ENCODE measurements at places on chromosomes 13 and 19.

DNA sequence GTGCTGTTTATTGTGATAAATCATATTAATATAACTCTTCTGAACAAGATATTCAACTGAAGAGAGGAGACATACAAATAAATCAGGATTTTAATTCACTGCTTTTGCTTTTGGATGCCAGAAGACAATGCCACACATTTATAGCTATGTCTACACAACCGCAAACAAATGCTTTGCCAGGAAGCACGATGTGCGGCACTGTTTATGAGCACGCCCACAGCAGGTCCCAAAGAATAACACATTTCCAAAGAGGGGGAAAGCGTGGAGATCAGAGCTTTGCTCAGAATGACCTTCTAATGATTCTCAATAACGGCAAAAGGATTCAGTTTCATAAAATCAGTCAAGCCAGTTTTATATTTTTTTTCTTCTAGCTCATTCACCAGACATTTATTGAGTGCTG is 16.7 kb downstream of the FAM216B start:
- no peak for DNase-seq

DNA sequence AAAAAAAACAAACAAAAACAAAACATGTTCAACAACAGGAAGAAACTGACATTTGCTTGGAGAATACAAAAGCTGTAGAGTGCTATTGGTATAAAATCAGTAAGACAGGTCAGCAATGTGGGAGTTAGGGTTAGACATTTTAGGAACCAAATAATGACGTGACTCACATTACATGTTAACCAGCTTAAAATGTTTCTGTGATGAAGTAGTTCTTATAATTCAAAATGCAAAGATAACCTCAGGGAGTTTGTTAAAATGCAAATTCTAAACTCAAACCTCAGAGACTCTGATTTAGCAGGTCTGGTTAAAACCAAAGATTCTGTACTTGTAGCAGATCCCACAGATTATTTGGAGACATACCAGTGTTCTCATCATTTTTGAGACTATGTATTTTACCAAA is 549.4 kb upstream of the SLITRK1 start:
- no peak for DNase-seq

GRCh38 chr19:50803633-50804419 is 13.6 kb downstream of the ACP4 start:
- no peak for DNase-seq

DNA sequence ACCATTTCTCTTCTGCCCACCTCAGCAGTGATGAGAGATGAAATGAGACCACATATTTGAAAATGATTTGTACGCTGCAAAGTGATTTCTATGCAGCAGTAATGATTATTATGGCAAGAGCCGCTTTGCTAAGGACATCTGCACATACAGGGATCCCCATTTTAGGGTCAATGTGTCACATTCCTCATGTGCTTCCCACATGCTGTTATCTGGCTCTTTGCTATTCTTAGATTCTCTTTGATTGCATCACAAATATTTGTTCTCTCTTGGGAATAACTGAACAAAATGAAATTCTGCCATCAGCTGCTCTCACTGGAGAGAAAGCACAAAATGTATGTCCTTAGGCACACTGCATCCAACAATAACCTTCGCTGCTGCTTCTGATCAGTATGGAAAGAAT is 209.5 kb upstream of the IPO5 start:
- no peak for DNase-seq

- no peak for DNase-seq
Observed at GRCh38 chr19:19181488-19181998, 10.4 kb downstream of the BORCS8 start.

DNA sequence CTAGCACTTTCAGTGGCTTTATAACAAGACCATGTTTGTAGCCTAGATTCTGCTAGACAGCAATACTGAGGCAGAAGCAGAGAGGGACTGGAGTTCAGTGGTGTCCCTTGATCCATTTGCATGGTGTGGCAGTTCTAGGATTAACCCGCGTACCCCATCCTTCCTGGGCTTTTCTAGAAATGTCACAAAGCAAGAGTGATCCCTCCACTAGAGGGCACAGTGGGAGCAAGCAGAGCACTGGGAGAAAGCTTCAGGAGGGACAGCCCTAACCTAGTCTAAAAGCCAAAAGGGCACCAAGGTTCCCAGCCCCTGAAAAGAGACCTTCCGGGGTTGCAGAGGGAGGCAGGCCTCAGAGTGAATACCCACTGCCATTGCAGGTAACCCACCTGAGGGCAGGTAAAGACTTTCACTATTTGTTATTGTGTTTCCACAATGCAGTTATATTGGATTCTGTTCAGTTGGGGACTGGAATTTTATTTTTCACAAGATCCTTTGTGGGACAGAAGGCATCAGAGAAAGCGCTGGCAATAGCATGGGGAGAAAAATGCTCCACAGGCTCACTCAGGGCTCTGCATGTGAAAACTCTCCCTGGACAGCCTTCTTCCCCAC is 170.6 kb downstream of the FLT1 start:
- peak; percentile 20 for DNase-seq

DNA sequence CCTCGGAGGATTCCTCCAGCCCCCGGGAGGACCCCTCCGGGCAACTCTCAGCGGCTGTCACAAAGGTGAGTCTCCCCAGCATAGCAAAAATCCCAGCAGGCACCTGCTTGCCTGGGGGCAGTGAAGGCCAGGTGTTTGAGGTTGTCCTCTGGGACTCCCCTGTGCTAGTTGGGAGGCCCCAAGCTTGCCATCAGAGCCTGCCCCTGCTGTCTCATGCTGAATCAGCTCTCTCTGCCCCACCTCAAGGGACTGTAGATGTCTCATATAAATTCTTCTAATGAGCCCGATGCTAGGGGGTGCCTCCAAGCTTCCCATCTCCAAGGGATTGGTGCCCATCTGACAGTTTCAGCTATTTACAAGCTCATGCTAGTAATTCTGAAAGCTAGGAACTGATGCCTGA is 53.6 kb downstream of the NWD1 start:
- DNase-seq = no peak

- DNase-seq = no peak
Observed at GRCh38 chr13:97057176-97057575, 62.9 kb upstream of the OXGR1 start.

DNA sequence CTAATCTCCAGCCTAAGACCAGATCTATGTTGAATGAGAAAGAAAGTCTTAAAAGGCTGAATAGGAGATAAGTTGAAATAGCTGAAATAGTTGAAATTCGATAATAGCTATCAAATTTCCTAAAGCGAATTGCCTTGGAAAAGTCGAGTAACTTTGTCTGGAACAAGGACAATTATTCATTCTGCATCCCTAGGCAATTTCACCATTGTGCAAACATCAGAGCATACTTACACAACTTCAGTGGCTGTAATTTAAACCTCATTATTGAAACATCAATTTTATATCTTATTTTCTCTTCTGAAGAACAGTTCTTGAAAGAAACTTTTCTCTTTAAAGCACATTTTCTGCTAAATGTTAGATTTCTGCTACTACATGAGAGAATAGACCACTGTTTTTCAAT is 13.6 kb downstream of the TNFSF13B start:
- DNase-seq = no peak

GRCh38 chr13:112142401-112142930 is 75.5 kb downstream of the SOX1 start:
- no peak for DNase-seq

DNA sequence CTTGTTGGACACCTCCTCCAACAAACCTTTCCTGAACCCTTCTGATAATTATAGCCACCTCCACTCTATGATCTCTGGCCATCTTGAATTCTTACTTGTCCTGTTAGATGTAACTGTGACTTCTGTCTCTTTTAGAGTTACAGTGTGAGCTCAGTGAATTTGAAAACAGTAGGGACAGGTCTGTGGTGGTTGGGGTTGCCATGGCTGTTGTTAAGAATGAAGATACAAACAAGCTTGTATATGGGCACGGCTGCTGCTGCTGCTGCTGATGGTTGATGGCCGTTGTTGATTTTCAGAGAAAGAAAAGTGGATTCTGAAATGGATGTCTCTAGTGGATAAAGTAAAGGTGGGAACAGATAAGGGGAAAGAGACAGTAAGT is 101.5 kb downstream of the STARD13 start:
- no peak for DNase-seq

DNA sequence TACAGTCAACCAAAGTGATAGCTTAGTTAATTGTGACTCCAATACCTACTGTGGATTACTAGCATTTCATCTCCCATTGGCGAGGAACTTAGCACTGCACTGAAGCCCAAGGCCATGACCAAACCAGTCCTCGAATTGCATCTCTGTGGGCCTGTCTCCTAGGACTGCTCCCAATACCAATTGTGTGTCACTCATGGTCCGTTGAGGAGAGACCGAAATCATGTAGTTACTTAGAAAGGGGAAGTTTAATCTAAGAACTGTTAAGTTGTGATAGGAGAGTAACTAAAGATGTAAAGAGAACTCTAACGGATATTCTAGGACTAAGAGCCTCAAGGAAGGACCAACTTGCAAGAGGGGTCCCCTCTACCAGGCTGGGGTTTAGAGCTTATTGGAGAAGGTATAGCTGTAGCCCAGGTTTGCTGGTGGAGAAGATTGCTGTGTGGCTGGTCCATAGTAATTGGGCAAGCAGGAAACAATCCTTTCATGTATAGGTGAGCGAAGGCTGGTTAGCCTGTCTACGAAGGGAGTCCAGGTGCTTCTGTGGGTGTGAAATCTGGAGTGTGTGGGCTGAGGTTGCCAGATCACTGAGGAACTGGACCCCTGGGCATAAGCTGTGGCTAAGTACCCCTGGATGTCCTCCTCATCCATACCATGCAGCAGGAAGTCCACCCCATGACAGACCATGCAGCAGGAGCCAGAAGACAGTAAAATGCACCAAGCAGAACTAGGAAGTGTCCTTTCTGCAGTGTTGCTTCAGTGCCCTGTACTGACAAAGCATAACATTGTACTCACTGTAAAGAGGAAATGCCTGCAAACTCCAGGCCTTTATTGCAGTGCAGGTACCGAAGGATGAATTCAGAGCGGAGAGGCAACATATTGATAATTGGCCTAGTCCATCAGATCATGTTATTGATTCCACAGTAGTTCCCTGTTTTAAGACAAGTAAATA is 30.8 kb downstream of the DNAJC3 start:
- DNase-seq = no peak

GRCh38 chr13:73778242-73778864 is 355.9 kb downstream of the KLF12 start:
- DNase-seq = no peak

GRCh38 chr13:50171590-50172282 is 156.5 kb downstream of the KCNRG start:
- DNase-seq = no peak

DNA sequence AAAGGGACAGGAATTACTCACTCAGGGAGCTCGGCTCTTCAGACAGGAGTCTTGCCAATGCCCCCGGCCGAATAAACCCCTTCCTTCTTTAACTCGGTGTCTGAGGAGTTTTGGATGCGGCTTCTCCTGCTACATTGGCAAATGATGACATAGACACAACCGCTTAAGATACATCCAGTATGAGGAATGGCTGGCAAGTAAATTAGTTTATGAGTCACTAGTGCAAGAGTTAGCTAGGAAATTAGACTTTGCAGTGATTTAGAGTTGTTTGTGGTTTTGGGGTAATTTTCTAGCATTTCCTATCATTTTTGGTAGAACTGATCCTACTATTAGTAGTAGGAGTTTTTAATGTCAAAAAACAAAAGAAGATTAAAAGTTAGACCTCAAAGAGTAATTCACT is 166.2 kb downstream of the SLITRK1 start:
- no peak for DNase-seq

GRCh38 chr13:88459331-88459730 is 788.2 kb downstream of the SLITRK5 start:
- no peak for DNase-seq

DNA sequence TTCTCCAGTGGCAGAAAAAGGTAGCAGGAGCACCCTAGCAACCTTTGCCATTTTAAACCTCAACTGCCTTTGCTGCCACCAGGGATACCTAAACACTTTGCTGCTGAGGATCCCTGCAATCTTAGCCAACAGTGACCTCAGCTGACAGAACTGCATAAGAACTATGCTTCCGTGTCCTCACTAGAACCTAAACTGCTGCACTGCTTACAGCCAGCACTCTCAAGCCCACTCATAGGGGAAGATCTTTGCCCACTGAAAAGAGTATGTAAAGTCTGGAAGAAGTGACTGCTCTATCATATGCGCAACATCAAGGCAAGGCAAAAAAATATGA is 270.0 kb upstream of the PCDH20 start:
- DNase-seq = no peak

DNA sequence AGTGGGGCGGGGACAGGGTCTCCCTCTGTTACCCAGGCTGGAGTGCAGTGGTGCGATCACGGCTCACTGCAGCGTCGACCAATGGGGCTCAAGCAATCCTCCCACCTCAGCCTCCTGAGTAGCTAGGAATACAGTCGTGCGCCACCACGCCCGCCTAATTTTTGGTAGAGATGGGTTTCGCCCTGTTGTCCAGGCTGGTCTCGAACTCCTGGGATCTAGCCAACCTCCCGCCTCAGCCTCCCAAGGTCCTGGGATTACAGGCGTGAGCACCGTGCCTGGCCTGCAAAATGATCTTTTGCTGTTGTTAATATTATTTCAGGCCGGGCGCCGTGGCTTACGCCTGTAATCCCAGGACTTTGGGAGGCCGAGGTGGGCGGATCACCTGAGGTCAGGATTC is 621 bp upstream of the TGDS start:
- no peak for DNase-seq

GRCh38 chr13:37382146-37382545 is 216.4 kb downstream of the POSTN start:
- no peak for DNase-seq

- peak; percentile 65 for DNase-seq
Observed at GRCh38 chr19:19627621-19628500, at the start of gene LPAR2. Gene LPAR2, minus strand, starts transcription at chr19:19628220. Its CDS starts 945 bp downstream, at chr19:19627275.

- DNase-seq = peak; percentile 90
Observed at GRCh38 chr19:49533551-49534488, 6.0 kb downstream of the RCN3 start.

DNA sequence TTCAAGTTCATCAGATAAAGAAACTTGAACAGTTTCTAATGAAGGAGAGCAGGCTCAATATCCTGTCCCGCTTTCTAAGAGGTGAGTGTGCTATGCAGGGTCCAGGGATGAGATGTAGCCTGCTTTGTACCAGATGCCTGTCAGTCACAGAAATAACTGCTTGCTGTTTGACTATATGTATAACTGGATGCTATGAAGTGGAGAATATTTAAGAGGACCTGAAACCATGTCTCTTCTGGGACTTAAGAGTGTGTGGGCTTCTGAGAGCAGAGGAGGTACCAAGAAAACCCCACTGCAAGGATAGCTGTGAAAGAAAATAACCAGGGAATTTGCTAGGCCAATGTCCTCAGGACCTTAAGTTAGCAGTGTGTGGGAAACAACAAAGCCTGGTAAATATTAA is 246.3 kb upstream of the RFC3 start:
- no peak for DNase-seq
